DMS79 treated with DMSO at 0.1 percent for 48 hours (cell line): ENCODE measurements at places on chromosomes 11 and 22.
A peak's percentile ranks its signal among the peaks of the same experiment; 100 is the strongest.

DNA sequence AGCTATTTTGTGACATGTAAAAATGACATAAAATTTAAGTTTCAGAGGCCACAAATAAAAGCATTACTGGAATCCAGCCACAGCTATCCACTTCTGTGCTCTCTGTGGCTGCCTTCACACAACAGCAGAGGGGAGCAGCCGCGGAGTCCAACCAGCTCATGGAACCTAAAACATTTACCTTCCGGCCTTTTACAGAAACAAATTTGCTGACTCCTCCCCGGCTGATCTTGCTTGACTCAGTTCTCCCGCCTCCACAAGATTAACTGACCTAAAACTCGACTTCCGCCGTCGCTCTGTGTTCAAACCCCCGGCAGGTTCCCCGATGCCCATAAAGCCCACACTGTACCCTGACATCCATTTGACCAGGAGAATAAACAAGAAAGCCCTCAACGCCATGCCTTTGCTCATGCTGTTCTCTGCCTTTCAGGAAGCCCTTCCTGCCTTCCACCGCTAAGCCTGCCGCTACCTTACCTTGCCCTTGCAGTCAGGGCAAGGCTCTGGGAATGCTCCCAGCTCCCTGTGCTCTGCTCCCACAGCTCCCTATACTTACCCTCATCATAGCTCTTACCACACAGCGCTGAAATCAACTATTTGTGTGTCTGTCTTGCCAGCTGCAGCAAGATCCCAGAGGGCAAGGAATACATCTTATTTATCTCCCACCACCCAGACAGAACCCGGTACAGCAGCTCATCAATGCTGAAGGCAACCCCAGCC is 35.4 kb downstream of the MICAL3 start:
- no peak for DNase-seq

- no peak for DNase-seq
These were observed 61.7 kb downstream of the DGCR2 start for GRCh38 chr22:19060356-19061009.

- peak; percentile 26 for DNase-seq
These were observed 789 bp upstream of the KDM2A start for GRCh38 chr11:67118181-67118766.

GRCh38 chr11:115153731-115154354 is 350.4 kb downstream of the CADM1 start:
- DNase-seq: no peak

DNA sequence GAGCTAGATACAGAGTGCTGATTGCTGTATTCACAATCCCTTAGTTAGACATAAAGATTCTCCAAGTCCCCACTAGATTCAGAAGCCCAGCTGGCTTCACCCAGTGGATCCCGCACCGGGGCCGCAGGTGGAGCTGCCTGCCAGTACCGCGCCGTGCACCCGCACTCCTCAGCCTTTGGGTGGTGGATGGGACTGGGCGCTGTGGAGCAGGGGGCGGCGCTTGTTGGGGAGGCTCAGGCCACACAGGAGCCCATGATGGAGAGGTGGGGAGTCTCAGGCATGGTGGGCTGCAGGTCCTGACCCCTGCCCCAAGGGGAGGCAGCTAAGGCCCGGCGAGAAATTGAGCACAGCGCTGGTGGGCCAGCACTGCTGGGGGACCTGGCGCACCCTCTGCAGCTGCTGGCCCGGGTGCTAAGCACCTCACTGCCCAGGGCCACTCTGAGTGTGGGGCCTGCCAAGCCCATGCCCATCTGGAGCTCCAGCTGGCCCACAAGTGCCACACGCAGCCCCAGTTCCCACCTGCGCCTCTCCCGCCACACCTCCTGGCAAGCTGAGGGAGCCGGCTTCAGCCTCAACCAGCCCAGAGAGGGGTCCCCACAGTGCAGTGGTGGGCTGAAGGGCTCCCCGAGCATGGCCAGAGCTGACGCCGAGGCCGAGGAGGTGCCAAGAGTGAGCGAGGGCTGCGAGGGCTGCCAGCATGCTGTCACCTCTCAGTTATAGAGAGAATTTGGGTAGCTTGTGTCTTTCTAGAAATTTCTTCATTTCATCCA is 417.6 kb downstream of the METTL15 start:
- no peak for DNase-seq
